Right lobe of liver (tissue), 6 donors: ENCODE measurements at places on chromosomes 2 and 18.

- H3K4me1 ChIP-seq: no peaks in the 10 kb centered on the region
- no peaks in the 10 kb centered on the region for H3K27me3 ChIP-seq
- H3K27ac ChIP-seq: no peak overlapping the region
- H3K4me3 ChIP-seq: no peak overlapping the region
- H3K36me3 ChIP-seq: no peaks in the 10 kb centered on the region
Measured at GRCh38 chr2:233380132-233380895, 26.0 kb downstream of the DGKD start.

GRCh38 chr2:237199082-237199481 lies 113.4 kb downstream of the COPS8 start:
- H3K4me3 ChIP-seq: no peak overlapping the region
- no peaks in the 10 kb centered on the region for H3K4me1 ChIP-seq
- no peak overlapping the region for H3K27ac ChIP-seq
- H3K36me3 ChIP-seq: no peaks in the 10 kb centered on the region
- H3K27me3 ChIP-seq: no peaks in the 10 kb centered on the region

DNA sequence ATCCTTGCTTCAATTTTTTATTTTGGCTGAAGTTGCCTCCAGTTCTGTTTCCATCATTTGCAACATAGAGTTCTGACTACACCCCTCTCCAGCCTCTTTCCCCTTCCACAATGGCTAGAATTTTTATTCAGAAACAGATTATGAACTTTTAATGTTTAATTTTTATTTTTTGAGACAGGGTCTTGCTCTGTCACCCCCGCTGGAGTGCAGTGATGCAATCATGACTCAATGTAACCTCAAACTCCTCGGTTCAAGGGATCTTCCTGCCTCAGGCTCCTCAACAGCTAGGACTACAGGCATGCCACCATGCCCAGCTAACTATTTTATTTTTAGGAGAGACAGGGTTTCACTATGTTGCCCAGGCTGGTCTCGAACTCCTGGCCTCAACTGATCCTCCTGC lies 2.8 kb downstream of the NTSR2 start:
- no peaks in the 10 kb centered on the region for H3K36me3 ChIP-seq
- H3K27ac ChIP-seq: no peak overlapping the region
- H3K27me3 ChIP-seq: no peaks in the 10 kb centered on the region
- no peak overlapping the region for H3K4me3 ChIP-seq
- no peak for DNase-seq
- no peaks in the 10 kb centered on the region for H3K4me1 ChIP-seq

DNA sequence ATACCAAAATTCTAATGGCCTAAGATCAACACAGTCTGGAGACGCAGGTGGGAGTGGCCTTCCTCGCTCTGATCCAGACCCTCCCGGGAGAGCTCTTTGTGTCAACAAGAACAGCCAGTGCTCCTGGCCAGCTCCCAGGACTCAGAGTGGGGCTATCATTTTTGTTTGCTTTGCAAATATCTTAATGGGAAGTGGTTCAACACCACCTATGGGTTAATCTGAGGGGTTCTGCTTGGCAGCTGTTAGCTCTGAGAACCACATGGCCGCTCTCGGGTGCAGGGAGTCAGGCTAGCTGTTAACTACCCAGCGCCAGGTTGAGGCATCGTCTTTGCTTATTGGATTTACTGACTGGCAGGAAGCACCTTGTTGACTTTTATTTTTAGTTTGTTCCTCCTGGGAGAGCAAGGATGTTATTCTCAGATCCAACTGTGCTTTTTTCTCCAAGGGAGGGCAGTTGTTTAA lies 184.8 kb upstream of the SP5 start:
- H3K27ac ChIP-seq: peak overlapping the region; percentile 22
- no peaks in the 10 kb centered on the region for H3K27me3 ChIP-seq
- DNase-seq: peak; percentile 85
- H3K4me1 ChIP-seq: no peaks in the 10 kb centered on the region
- H3K4me3 ChIP-seq: peak overlapping the region; percentile 6
- H3K36me3 ChIP-seq: no peaks in the 10 kb centered on the region

- H3K27me3 ChIP-seq: no peaks in the 10 kb centered on the region
- no peaks in the 10 kb centered on the region for H3K36me3 ChIP-seq
- DNase-seq: no peak
- H3K4me3 ChIP-seq: no peak overlapping the region
Measured at GRCh38 chr2:137321566-137321965, 556.2 kb downstream of the THSD7B start.

GRCh38 chr2:71830497-71831192 lies 317.0 kb downstream of the CYP26B1 start:
- no peaks in the 10 kb centered on the region for H3K27me3 ChIP-seq
- no peak overlapping the region for H3K27ac ChIP-seq
- DNase-seq: no peak
- no peak overlapping the region for H3K4me3 ChIP-seq

- H3K27ac ChIP-seq: no peak overlapping the region
- no peaks in the 10 kb centered on the region for H3K27me3 ChIP-seq
- no peaks in the 10 kb centered on the region for H3K4me1 ChIP-seq
- H3K4me3 ChIP-seq: no peak overlapping the region
- H3K36me3 ChIP-seq: no peaks in the 10 kb centered on the region
Measured at GRCh38 chr18:22816266-22817176, 116.6 kb upstream of the RBBP8 start.

DNA sequence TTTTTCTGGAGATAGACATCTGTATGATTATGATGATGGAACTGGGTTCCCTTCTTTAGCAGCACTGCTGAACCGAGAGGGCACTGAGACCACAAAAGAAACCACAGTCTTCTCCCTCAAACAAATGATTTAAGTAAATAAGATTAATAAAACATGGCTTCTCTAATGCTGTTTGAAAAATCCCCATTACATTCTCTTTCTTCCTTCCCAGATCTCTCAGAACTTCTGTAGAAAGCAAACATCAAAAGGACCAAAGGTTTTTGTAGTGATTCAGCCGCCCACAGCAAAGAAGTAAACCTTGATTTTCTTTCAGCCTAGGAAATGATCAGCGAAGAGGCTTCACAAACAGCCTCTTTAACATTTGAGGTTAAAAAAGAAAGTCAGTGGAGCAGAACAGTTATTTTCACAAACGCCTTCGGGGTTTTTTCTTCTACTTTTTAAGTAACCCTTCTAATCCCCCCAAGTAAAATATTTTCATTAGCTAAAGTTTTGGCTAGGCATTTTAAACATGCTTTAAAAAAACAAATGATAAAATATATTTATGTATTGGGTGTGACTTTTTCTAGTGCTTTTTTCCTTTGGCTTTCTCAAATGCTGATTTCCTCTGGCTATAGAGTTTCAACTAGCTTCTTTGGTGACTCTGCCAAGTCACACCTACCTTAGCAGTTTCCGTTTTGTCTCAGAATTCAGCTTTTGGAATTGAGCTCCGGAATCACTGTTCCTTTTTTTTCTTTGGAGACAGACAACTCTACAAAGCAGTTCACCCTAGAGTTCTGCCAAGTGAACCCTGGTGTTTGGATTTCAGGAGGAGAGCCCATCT lies 89.6 kb downstream of the UPP2 start:
- no peaks in the 10 kb centered on the region for H3K36me3 ChIP-seq
- peak overlapping the region; percentile 22 for H3K27ac ChIP-seq
- H3K4me3 ChIP-seq: peak overlapping the region; percentile 20
- DNase-seq: no peak

DNA sequence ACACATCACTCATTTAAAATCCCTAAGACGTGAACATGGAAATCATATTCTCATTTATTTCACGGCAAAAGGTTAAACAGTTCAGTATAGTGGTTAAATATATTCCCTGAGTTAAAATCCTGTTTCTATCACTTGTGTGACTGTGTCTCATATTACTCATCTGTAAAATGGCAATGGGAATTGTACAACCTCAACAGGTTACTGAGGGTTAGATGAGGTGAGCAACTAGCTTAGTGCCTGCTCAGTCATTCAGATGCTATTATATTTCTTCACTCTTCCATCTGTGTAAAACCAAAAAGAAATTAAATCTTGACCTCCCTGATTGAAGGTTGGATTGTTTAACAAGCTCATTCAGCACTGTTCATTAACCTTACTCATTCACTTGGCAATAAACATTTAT lies 212.4 kb upstream of the STK17B start:
- no peak overlapping the region for H3K4me3 ChIP-seq
- no peaks in the 10 kb centered on the region for H3K4me1 ChIP-seq
- H3K27ac ChIP-seq: no peak overlapping the region
- H3K27me3 ChIP-seq: no peaks in the 10 kb centered on the region
- DNase-seq: no peak

GRCh38 chr2:89833780-89834117 lies 1142.3 kb downstream of the RPIA start:
- H3K4me3 ChIP-seq: no peak overlapping the region
- DNase-seq: no peak

DNA sequence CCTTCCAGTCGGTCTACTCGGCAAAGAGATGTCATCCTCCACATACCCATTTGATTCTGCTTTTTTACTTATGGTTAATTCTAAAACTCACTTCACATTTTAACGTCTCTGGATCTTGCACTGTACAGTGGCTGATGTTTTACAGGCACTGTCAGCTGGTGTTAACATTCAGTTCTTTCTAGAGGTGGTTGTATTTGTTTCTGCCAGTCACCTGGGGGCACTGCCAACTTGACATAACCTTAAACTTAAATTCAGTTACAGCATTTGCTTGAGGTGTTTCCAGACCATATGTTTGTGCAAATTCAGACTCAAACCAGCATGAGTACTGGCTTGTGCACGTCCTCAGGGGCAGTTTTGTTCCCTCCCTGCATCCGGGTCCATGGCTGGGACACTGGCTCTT lies 5.3 kb upstream of the TMEM185B start:
- H3K36me3 ChIP-seq: no peaks in the 10 kb centered on the region
- H3K27ac ChIP-seq: no peak overlapping the region
- no peaks in the 10 kb centered on the region for H3K4me1 ChIP-seq
- DNase-seq: no peak
- H3K27me3 ChIP-seq: no peaks in the 10 kb centered on the region

DNA sequence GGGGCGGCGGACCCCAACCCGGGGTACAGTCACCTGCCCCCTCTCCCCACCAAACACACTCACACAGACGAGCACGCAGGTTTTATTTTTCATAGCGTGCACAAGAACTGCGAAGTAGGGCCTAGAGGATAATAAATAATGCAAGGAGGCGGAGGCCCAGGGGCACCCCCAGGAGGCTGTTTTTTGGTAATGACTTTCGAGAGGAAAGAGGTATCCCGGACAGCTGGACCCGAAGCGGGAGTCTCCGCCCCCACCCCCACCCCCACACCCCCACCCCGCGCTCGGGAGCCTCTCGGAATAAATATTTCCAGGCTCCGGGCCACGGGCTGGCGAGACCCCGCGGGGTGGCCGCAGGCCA lies 3.4 kb downstream of the CYP26B1 start:
- H3K36me3 ChIP-seq: no peaks in the 10 kb centered on the region
- H3K27me3 ChIP-seq: peaks cover 43% of the 10 kb centered on the region
- peaks cover 13% of the 10 kb centered on the region for H3K4me1 ChIP-seq
- H3K4me3 ChIP-seq: peak overlapping the region; percentile 8
- no peak overlapping the region for H3K27ac ChIP-seq

- H3K4me1 ChIP-seq: no peaks in the 10 kb centered on the region
- H3K4me3 ChIP-seq: no peak overlapping the region
- H3K27me3 ChIP-seq: no peaks in the 10 kb centered on the region
Measured at GRCh38 chr2:10610213-10610910, 79.4 kb downstream of the NOL10 start.

GRCh38 chr2:236008006-236008405 lies 160.2 kb downstream of the GBX2 start:
- no peak overlapping the region for H3K27ac ChIP-seq
- no peak overlapping the region for H3K4me3 ChIP-seq
- no peaks in the 10 kb centered on the region for H3K36me3 ChIP-seq
- H3K4me1 ChIP-seq: no peaks in the 10 kb centered on the region

GRCh38 chr2:148971547-148971946 lies 67.0 kb upstream of the LYPD6B start:
- no peak overlapping the region for H3K27ac ChIP-seq
- no peak for DNase-seq
- H3K4me1 ChIP-seq: no peaks in the 10 kb centered on the region
- no peaks in the 10 kb centered on the region for H3K27me3 ChIP-seq

DNA sequence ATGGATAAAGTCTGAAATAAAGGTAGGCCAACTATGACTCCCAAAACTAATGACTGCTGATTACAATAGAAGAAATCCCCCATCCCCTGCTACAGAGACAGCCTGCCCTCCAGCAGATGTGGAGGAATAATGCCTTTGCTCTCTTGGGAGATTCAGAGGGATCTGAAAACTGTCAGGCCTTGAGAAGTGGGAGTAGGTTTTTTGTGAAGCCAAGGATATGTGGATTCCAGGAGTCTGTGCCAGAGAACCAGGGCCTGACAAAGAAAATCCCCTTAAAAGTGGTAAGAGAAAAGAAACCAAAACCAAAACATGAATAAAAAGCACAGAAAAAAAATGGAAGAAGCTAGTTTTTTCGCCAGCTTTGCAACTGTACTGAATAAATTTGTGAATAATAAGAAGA lies 397.6 kb downstream of the ZNF521 start:
- H3K36me3 ChIP-seq: no peaks in the 10 kb centered on the region
- no peak overlapping the region for H3K27ac ChIP-seq
- no peaks in the 10 kb centered on the region for H3K4me1 ChIP-seq
- H3K27me3 ChIP-seq: no peaks in the 10 kb centered on the region

DNA sequence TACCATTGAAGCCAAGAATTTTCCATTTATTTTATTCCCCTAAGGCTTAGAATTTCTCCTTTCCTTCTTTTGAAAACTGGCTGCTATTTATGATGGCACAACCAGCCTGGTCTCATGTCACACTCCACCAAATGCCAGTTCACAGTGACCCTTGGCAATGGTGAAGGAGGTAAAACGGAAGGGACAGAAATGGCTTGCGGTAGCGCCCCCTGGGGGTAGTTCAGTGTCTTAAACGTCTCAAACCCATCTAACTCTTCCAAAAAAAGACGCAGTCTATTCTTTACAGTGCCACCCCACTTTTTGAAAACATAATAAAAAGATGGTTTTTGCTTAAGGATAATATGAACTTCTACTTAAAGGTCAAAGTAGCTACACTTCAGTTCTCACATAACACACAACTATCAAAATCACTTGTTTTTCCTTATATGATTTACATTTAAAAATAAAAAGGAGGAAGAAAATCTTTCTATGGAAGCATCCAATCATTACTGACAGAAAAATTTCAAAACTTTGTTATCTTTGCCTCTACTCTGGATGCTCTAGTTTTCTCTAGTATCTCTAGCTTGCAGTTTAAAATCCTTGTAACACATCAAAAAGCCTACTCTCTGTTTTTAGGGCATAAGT lies 28.0 kb downstream of the PNO1 start:
- no peaks in the 10 kb centered on the region for H3K27me3 ChIP-seq
- no peak overlapping the region for H3K4me3 ChIP-seq
- H3K4me1 ChIP-seq: peaks cover 23% of the 10 kb centered on the region
- DNase-seq: no peak

DNA sequence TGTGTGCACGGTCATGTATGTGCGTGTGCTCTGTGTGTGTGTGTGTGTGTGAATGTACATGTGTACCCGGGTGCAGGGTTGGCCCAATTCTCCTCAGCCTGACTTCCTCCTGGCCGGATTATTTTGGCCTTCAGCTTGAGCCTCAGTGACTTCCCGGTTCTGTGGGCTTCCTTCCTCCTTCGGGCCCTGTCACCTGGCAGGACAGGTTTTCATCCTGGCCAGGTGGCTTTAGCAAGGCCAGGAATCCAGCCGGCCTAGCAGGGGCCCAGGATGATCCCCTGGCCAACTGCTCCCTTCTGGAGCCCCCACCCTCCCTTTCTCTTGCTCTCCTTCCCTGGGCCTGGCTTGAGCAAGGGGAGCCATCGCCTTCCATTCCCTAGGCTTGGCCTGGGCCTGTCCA lies 140.5 kb downstream of the INHBB start:
- no peaks in the 10 kb centered on the region for H3K4me1 ChIP-seq
- DNase-seq: no peak
- H3K4me3 ChIP-seq: no peak overlapping the region
